ENCODE measurements at places on chromosomes 3 and 15. TPM values are rescaled to one million over a fixed set of nuclear protein-coding genes. Genes with fewer than 3 reads are reported as not detected.
A peak's percentile ranks its signal among the peaks of the same experiment; 100 is the strongest.

The ZMYND10 gene
- 3.6 TPM for total RNA-seq

The RTP1 gene
- total RNA-seq, result not detected

GRCh38 chr15:26882112-26882511 is 15.2 kb downstream of the GABRA5 start:
- no peak for DNase-seq

DNA sequence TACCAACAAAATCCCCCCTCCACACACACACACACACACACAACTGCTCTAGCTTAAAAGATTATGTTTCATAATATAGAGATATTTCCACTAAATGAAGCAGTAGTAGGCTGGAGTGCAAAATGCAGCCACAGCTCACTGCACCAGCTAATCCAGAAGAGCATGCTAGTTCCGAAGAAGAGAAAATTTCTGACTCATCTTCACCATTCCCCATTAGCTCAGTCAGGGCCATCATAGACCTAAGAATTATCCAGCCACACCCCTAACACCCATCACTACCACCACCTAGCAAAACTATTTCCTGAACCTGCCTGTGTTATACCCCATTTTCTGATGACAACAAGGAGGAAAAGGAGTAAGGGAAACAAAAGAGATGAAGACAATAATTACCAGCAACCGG is 67.1 kb upstream of the UBE2E2 start:
- no peak for DNase-seq

DNA sequence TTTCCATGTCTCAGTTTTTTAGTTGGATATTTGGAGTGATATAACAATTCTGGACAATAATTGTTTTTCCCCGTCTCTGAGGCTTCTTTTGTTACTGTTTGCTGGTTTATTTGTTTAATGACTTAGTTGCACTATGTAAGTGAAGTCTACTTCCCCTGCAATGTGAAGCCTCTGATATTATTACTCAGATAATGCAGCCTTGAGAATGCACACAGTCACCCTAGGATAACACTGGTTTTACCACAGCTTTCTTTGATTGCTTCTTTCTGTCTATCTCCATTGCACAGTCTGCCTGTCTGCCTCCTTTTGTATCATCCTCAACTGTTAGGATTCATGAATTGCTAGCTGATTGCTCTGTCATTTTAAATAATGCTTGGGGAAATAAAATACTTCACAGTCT is 208.7 kb upstream of the ROBO1 start:
- DNase-seq, result no peak

GRCh38 chr3:114660124-114660523 is 366.3 kb downstream of the TIGIT start:
- DNase-seq, result no peak

DNA sequence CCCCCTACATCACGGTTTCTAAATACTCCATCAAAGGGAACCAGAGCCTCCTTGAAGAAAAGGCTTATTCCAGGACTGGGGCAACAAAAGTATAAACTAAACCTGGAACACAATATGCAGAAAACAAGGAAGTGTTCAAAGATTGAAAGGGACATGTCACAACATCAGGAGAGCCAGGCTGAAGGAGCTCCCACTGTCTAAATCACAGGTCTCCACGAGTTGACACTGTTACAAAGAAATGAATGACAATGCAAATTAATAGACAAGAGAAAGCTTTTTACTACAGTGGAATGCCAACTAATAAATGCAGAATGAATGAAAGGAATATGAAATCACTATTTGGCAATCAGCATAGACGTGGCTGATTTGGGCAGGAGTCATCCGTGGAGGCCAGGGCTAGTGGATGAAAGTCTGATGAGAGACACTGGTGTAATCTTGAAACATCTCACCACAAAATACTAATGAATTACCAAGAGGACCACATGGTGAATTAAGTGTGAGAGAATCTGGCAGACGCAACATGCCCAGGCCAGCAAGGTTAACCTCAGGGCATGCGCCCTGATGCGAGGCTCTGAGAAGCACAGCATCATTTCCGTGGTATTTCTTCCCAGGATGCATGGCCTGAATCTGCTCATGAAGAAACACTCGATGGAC is 123.8 kb upstream of the TJP1 start:
- no peak for DNase-seq

DNA sequence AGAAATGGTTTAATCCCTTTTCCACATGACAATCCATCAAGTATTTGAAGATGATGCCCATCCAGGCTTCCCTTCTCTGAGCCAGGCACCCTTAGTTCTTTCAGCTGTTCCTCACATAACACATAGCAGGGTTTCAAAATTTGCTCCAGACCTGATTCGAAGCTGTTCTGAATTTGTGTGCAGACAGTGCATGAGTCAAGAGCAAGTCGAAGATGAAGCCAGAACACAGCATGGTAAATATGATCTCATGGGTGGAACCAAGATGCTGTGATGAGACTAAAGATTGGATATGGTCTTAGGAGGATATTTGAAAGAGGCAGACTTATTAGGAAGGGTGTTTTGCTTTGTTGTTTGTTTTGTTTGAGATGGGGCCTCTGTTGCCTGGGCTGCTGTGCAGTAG is 32.6 kb upstream of the PDE8A start:
- DNase-seq, result no peak

DNA sequence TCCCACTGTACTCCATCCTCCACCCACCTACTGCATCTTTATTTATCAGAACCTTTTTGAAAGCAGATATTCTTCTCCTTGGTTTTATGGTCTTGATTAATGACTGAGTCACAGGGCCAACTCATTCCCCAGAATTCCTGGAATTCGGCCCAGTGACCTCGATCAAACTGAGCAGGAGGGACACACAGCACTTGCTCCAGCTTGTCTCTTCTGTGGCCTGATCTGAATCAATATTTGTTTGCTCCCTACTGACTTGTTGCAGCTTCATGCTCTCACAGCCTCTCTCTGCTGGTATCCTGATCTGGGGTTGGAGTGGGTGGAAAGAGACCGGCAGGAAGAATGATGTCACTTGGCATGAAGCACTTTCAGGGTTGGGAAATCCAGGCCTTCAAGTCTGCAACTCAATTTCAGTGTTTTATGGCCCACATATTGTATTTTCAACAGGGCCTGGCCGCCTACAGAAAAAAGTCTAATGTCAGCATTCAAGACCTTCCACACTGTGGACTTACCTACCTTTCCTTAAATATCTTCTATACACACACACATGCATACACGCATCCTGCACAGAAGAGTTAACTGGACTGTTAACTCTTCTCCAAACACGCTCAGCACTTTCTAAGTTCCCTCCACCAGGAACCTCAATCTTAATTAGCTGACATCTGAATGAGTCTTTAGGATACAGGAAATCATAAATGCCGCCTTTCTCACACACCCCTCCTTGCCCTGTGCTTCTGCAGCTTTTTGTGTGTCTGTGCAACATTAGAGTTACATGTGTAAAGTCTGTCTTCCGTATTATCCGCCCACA is 4.6 kb downstream of the ANXA2 start:
- peak; percentile 99 for DNase-seq

DNA sequence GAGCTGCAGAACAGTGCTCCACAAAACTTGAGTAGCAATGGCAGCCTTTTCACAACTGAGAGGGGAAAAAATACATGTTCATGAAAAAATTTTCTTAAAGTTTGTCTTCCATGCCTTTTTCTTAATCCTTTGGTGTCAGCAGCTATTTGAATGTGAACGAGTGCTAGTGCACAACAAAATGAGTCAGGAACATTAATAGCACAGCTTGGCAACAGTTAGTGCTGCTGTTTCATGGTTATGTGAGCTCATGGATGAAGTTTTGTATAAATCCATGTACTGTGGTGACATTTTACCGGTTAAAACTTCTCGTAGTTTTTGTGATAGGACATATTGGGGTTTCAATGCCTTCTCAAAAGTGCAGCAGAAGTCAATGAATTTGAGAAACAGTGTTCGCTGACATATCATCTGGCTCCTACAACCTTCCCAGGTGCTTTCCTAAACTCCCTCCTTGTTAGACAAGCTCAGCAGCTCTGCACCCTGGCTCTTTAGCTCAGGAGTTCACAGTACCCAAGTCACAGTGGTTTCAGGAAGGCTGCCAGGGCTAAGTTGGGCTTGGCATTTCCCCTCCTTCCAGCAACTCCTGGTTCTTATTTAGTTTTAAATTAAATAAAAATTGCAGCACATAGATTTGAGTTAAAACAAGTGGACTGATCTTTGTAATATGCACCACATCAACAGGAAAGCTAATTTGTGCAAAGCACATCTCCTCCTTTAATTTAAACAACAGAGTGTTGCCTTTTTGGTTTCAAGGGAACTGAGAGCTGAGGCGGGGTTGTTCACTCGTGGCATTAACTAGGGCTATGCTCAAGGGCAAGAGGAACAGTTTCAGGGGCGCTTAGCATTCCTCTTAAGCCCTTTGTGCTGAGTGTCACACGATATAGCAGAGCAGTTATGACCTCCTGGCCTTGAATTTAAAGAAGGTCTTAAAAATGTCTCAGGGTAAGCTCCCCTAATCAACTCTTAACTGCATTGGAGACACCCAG is 362.8 kb downstream of the CHST2 start:
- no peak for DNase-seq

DNA sequence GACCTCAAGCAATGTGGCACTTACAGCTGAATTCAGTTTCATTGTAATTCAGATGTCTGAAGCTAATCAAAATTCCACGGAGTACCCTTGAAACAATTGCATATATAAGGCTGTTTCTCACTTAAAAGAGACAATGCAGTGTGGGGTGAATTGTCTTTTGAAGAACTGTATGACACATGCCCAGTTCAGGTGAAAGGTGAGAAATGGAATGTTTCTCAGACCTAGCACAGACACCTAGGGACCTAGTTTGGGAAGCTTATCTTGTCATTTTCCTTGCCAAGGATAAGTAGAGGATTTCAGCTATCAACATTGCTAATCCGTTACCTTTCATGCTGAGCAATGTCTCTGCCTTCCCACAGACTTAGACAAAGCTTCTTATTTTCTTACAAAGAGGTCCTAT is 36.3 kb downstream of the MBNL1 start:
- DNase-seq, result no peak

Data from Panc1 (cell line).